ENCODE measurements at places on chromosomes 16 and 17.

GRCh38 chr17:80279895-80280294, 19.2 kb downstream of the RNF213 start:
- DNase-seq, result no peak

DNA sequence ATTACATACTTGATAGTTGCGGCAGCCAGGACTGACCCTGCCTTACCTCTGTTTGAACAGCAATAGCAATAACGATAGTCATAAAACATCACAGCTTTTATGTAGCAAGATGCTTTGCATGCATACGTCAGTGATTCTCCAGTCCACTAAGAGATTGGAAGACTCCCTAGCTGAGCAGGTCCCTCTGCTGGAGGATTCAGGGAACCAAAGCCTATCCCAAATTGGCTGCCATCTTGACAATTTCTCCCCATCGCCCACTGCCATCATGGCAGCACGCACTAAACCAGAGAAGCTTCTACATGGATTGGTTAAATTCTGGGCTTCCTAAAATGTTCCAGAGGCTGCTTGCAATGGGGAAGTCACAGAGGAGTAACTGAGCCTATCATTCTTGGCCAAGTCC, 360.6 kb upstream of the XYLT1 start:
- no peak for DNase-seq

- no peak for DNase-seq
These were observed 6.6 kb downstream of the FAM20A start for GRCh38 chr17:68594552-68594951.

- no peak for DNase-seq
These were observed 1.4 kb downstream of the DNASE1L2 start for GRCh38 chr16:2237493-2238149.

DNA sequence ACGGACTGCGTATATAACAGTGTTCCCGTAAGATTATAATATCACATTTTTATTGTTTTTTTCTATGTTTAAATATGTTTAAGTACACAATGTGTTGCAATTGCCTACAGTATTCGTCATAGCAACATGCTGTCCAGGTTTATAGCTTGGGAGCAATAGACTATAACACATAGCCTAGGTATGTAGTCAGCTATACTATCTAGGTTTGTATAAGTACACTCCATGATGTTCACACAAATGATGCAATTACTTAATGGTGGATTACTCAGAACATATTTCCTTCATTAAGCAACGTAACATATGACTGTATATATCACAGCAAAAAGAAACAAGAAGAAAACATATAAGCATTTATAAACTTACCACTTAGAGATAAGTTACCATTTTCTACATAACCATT, 160.0 kb downstream of the CBLN1 start:
- DNase-seq, result no peak

DNA sequence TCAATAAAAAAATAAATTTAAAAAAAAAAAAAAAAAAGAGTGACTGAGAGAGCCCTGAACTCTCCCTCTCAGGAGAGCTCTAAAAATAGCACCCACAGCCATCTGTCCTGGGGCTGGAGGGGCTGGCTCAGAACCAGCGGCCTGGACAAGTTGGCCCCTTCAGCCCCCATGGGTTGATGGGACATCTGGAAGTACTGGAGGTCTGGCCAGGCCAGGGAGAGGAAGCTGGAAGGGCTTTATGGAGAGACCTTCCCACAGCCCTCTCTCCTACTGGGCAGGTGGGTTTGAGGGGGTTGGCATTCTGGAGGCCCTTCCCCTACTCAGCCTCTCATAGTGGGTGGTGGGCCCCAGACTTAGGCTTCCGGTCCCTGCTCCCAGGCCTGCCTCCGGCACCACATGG, 93.7 kb upstream of the TMEM97 start:
- DNase-seq, result no peak

DNA sequence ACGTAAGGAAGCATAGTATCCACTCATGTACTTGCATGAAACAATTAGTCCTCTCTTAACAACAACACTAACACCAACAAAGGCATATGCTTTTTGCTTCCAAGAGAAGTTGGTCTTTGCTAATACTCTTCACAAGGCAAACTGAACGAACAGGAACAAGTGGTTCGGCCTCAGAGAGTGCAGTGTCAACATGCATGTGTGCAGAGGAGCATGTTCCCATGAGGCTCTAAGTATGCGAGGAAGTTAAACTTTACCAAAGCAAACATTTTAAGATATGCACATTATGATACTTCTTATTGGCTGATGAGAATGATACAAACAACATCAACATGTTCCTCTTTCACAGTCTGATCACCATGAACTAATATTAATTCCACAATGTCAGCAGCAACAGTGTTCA, 285.3 kb upstream of the IRX5 start:
- no peak for DNase-seq

GRCh38 chr17:49101054-49101534, 31.5 kb upstream of the B4GALNT2 start:
- no peak for DNase-seq

DNA sequence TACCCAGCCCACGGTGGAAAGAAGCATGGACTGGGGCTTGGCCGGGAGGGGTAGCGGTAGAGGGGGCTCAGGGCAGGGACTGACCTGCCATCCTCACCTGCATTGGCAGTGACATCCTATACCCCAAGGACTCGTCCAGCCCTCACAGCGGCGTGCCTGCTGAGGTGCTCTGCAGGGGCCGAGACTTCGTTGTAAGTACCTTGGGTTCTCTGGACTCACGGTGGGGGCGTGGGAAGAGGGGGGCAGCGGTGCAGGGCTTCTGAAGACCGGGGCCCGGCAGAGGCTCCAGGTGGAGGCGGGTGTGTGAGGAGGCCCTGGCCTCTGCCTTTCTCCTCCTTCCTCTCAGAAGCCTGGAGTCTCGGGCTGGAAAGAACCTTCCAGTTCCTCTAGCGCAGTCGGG, 25.5 kb downstream of the POLR3E start:
- no peak for DNase-seq
